Activated T-cell treated with anti-CD3 and anti-CD28 coated beads, Interleukin-2, amount 50 U/mL, for 72 hours (primary cell): ENCODE measurements at places on chromosomes 16 and 17. TPM values are rescaled to one million over a fixed set of nuclear protein-coding genes. Genes with fewer than 3 reads are reported as not detected.

The PLA2G10 gene
- not detected for total RNA-seq

DNA sequence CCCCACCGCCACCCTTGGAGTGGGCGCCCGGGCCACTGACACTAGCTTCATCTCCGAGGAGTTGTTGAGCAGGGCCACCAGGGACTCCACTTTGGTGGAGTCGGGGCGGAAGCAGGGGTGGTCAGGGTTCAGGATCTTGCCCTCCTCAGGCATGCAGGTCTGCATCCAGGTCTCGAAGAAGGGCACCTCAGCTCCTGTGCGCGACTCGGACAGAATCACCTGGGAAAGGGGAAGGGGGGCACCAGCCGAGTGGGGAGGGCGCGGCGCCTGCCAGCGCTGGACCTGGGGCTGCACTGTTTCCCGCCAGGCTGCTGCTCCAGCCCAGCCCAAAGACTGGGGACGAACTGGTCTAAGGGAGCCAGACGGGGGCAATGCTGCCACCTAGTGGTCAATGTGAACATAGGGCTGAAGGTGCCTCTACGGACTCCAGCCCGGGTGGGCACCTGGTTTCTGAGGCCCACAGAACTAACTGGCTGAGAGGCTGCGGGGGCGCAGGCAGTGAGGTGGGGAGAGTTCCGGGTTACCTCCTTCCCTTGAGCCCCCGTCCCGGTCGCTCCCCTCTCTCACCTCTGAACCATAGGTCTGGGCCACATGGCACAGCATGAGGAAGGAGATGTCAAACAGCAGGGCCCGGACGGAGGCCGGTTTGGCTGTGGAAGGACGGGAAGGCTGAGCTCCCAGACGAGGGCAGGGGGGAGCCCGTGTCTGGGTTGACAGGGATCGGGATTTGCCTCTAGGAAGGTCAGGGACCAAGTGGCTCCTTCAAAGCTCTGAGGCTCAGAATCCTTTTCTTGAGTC lies 11.8 kb downstream of the CSF3 start:
- peaks cover 19% of the 10 kb centered on the region for H3K4me1 ChIP-seq
- H3K27me3 ChIP-seq = no peaks in the 10 kb centered on the region
- no peak overlapping the region for H3K27ac ChIP-seq

DNA sequence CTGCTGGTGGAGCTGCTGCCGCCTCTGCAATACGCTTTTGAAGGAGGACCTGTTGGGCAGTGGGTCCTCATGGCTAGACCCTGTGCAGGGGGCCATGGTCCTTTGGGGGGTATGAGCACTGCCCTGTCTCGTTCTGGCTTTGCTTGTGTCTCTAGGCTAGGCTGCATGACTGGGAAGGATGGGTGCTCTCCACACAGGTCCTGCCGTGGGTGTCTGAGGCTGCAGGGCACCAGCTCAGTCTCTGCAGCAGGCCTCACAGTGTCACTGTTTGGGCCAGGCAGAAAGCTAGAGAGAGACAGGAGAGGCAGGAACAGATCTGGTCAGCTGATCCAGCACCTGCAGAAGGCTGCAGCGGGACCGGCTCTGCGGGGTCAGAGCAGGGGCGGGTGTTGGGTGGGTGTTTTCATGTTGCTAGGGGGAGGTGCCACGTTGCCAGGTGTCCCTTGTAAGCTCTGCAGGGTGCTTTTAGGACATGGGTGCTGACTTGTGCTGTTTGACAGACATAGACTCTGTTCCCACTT lies 111.4 kb downstream of the SNX29 start:
- no peaks in the 10 kb centered on the region for H3K36me3 ChIP-seq
- no peak overlapping the region for H3K4me3 ChIP-seq
- H3K27me3 ChIP-seq = no peaks in the 10 kb centered on the region
- no peak for DNase-seq
- peaks cover 33% of the 10 kb centered on the region for H3K4me1 ChIP-seq

- peak within 1 kb of the TSS; percentile 89 for H3K27ac ChIP-seq
- DNase-seq = peak; percentile 87
- no peaks in the 10 kb centered on the region for H3K27me3 ChIP-seq
- H3K4me1 ChIP-seq = peaks cover 66% of the 10 kb centered on the region
- H3K4me3 ChIP-seq = peak within 1 kb of the TSS; percentile 94
- peaks cover 7% of the 10 kb centered on the region for H3K36me3 ChIP-seq
Observed at GRCh38 chr17:76240461-76241203, at the start of gene RNF157. RNF157 (minus strand) TSS chr17:76240493; CDS start chr17:76240240, 253 bp downstream.

DNA sequence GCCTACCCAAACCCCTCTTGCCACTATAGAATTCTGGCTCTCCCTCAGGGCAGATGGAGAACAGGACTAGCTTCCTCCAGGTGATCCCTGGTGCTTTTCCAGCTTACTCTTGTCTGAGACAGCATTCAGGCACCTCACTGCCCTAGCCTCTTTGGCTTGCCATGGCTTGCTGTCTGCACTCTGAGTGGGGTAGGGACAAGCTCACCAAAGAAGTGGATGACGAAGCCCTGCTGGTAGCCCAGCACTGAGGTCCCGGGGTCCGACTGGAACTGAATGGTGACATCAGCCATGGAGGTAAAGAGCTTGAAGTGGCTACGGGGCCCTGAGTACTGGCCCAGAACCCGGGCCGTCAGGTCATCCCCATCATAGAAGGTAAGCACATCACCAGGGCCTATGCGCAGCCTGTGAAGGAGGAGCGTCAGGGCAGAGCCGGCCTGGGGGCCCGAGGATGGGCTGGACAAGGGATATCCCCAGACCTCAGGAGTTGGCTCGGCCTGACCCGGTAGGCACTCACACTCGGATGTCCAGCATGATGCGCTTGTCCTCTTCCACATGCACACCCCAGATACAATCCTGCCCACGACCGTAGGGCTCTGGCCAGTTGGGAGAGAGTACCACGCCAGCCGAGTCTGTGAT lies 7.6 kb upstream of the PHF12 start:
- H3K36me3 ChIP-seq = no peaks in the 10 kb centered on the region
- H3K27ac ChIP-seq = no peak overlapping the region
- peaks cover 11% of the 10 kb centered on the region for H3K27me3 ChIP-seq
- DNase-seq = no peak

DNA sequence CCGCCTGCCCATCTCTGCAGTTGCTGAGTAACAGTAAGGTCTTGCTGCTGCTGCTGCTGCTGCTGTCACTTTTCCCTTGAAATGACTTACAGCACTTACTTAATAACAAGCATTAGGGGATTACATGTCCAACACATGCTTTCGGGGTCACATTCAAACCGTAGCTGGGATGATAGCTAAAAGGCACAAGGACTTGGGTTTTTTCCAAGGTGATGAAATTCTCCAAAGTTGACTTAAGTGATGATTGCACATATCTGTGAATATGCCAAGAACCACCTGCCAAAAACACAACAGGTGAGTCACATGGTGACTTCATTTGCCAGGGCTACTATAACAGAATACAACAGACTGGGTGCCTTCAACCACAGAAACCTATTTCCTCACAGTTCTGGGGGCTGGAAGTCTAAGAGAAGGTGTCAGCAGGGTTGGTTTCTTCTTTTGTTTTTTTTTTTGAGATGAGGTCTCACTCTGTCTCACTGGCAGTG lies 121.9 kb upstream of the TNRC6C start:
- peak; percentile 63 for DNase-seq
- H3K27me3 ChIP-seq = peaks cover 27% of the 10 kb centered on the region
- peak overlapping the region; percentile 45 for H3K4me3 ChIP-seq
